Ascending aorta (tissue), 2 donors: ENCODE measurements at places on chromosomes 7 and 10.

- peaks cover 8% of the 10 kb centered on the region for H3K4me1 ChIP-seq
- H3K27me3 ChIP-seq, result no peaks in the 10 kb centered on the region
- H3K36me3 ChIP-seq, result no peaks in the 10 kb centered on the region
- H3K27ac ChIP-seq, result no peak overlapping the region
Observed at GRCh38 chr7:123867225-123867624, 22.3 kb downstream of the HYAL4 start.

- H3K4me1 ChIP-seq, result no peaks in the 10 kb centered on the region
- no peak overlapping the region for H3K27ac ChIP-seq
- H3K27me3 ChIP-seq, result no peaks in the 10 kb centered on the region
Observed at GRCh38 chr7:52669031-52669430, 366.4 kb upstream of the POM121L12 start.

DNA sequence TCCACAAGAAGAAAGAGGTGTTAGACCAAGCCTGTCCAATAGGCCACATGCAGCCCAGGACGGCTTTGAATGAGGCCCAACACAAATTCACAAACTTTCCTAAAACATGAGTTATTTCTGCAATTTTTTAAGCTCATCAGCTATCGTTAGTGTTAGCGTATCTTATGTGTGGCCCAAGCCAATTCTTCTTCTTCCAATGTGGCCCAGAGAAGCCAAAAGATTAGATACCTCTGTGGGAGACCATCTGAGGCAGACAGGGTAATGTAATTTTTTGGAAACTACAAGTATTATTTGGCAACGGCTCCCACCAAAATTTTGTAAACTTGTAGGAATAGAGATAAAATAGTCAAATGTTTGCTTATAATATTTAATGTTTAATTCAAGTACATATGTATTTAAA is 153.8 kb downstream of the SRPK2 start:
- H3K27ac ChIP-seq, result no peak overlapping the region

DNA sequence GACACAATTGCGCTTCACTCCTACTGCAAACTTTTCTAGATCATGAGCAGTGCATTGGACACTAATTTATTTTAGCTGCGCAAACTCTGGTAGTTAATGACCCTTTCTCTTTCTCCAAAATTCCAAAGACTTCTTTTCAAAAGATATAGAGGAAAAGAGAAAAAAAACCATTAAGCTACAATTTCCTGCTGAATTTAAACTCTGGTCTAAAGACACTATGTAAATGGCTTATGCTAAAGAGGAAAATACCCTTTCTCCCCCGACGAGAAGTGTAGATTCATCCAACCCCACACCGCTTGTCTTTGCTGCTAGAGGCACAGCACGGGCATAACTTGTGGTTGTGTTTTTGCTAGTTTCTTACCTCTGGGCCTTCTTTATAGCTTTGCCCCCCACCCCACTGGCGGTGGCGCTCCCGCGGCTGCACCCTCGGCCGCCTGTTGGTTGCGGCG is 84.1 kb downstream of the SNX10 start:
- peak overlapping the region; percentile 48 for H3K4me3 ChIP-seq
- DNase-seq, result no peak
- H3K36me3 ChIP-seq, result no peaks in the 10 kb centered on the region
- H3K27me3 ChIP-seq, result peaks cover 20% of the 10 kb centered on the region
- no peak overlapping the region for H3K27ac ChIP-seq
- peaks cover 4% of the 10 kb centered on the region for H3K4me1 ChIP-seq

DNA sequence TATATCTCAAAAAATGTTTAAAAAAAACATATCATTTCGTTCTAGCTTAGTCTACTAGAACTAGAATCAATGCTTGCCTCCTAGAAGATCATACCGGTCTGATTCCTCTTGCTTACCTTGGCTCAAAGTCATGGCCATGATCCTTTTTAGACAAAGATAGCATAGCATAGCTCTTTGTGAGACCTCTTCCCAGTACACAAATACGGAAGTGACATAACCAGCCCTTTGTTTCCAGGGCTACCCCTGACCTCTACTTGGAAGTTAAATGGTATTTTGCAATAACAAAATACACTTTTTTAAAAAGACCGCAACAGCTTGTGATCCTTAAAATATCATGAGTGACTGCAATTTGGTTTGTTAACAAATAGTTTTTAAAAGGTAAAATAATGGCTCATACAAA is 130.7 kb upstream of the NOBOX start:
- no peak overlapping the region for H3K4me3 ChIP-seq
- no peaks in the 10 kb centered on the region for H3K4me1 ChIP-seq
- no peaks in the 10 kb centered on the region for H3K36me3 ChIP-seq
- no peaks in the 10 kb centered on the region for H3K27me3 ChIP-seq
- H3K27ac ChIP-seq, result no peak overlapping the region

DNA sequence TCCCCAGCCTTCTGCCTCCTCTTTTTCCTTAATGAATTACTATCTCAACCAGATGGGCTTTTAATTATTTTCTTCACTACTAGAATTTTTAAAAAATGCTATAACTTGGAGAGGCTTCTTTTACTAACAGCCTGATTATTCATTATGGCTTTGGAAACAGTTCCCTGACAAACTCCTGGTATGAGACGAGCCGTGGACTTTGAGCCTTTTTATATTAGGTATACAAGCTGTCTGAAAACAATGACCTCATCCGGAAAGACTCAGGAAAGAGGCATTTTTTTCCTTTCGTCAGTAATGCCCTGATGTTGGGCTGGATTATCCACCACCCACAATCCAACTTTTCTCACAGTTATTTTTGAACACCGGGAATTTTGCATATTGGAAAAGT is 26.7 kb upstream of the ABLIM1 start:
- no peaks in the 10 kb centered on the region for H3K27me3 ChIP-seq
- H3K36me3 ChIP-seq, result no peaks in the 10 kb centered on the region
- no peak overlapping the region for H3K4me3 ChIP-seq
- DNase-seq, result no peak

DNA sequence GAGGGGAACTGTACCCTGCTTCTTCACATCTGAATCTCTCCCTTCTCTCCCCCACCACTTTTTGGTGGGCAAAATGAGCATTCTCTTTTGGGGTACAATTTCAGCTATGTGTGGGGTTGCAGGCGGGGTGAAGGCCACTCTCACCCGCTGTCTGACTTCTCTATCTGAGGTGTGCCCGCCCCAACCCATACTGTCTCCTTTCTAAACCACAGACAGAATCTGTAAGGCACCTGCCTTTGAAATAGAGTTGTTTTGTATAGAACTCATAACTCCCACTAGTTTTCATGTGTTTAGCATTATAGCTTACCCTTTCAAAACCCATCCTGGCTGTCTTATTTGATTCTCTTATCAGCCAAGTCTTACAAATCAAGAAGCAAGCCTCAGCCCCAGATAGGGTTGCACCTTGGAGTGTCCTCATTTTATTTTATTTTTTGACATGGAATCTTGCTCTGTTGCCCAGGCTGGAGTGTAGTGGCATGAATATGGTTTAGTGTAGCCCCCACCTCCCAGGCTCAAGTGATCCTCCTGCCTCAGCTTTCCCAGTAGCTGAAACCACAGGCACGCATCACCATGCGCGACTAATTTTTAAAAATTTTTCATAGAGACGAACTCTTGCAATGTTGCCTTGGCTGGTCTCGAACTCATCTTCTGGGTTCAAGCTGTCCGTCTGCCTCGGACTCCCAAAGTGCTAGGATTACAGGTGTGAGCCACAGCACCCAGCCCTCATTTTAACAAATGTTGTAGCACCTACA is 11.9 kb downstream of the TSPAN14 start:
- no peak overlapping the region for H3K4me3 ChIP-seq
- peaks cover 38% of the 10 kb centered on the region for H3K4me1 ChIP-seq
- DNase-seq, result no peak
- peaks cover 12% of the 10 kb centered on the region for H3K36me3 ChIP-seq
- H3K27ac ChIP-seq, result peak overlapping the region; percentile 1

DNA sequence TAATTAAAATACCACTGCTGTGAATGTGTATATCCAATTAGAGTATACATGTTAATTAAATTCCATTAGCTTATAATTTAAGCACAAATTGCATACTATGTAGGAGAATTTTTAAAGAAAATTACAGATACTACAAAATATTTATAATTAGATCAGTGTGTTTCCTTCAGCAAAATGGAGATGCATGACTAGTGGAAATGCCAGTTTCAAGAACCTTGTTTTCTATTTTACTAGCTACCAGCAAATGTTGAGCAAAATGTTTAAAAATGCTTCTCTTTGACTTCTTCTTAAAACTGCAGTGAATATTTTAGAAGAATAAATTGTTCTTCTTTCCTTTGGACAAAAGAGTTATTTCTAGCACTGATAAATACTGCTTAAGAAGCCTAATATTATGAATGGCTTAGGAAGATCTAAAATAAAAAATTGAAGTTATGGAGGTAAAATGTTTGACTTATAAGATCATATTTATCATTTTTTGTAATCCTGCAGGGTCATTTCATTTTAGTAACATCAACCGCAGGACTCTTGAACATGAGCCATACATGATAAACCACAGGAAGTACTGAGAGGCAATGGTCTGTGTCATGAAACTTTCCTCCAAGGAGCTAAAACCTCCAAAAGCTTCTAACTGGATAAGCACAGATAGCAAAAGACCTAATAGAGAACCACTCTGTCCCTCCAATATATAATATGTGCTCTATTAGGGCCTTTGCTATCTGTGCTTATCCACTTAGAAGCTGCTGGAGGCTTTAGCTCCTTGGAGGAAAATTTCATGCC is 1066.0 kb upstream of the CELF2 start:
- H3K4me3 ChIP-seq, result no peak overlapping the region
- H3K36me3 ChIP-seq, result no peaks in the 10 kb centered on the region
- H3K27ac ChIP-seq, result no peak overlapping the region
- no peaks in the 10 kb centered on the region for H3K27me3 ChIP-seq
- no peaks in the 10 kb centered on the region for H3K4me1 ChIP-seq

- no peaks in the 10 kb centered on the region for H3K36me3 ChIP-seq
- no peaks in the 10 kb centered on the region for H3K27me3 ChIP-seq
- no peak overlapping the region for H3K4me3 ChIP-seq
- no peak for DNase-seq
- H3K27ac ChIP-seq, result no peak overlapping the region
Observed at GRCh38 chr7:117986645-117987269, 113.5 kb upstream of the CTTNBP2 start.
